Tibial nerve (tissue), 4 donors: ENCODE measurements at places on chromosomes 12 and 14. TPM values are rescaled to one million over a fixed set of nuclear protein-coding genes. Genes with fewer than 3 reads are reported as not detected.

DNA sequence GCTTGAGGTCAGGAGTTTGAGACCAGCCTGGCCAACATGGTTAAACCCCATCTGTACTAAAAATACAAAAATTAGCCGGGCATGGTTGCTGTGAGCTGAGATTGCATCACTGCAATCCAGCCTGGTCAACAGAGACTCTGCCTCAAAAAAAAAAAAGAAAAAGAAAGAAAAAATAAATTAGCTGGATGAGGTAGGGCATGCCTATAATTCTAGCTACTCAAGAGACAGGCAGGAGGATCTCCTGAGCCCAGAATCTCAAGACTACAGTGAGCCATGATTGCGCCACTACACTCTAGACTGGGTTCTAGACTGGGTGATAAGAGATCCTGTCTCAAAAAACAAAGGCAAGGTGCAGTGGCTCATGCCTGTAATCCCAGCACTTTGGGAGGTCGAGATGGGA is 16.9 kb downstream of the PPP4R3A start:
- H3K4me1 ChIP-seq, result no peaks in the 10 kb centered on the region
- no peak overlapping the region for H3K4me3 ChIP-seq
- H3K27me3 ChIP-seq, result no peaks in the 10 kb centered on the region
- no peaks in the 10 kb centered on the region for H3K36me3 ChIP-seq
- DNase-seq, result no peak

DNA sequence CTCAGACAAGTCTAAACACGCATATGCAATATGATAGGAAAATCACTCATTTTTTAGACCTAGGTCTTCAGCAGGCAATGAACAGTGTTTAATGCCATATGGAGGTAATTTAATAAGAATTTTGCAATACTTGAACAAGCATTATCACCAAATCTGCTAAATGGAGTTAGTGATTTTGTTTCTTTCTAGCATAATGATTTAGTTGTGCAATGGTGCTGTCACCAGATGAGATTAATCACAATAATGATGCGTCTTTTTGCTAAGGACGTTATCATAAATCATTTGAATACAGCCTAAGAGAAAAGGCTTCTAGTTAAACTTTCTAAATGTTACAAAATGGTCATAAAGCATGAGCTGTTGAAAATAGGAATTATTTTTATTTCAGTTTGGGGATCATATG is 170.0 kb upstream of the SLC16A7 start:
- no peak overlapping the region for H3K4me3 ChIP-seq
- H3K27me3 ChIP-seq, result no peaks in the 10 kb centered on the region
- H3K27ac ChIP-seq, result no peak overlapping the region
- no peaks in the 10 kb centered on the region for H3K4me1 ChIP-seq

The INF2 gene
- 217 TPM for total RNA-seq

DNA sequence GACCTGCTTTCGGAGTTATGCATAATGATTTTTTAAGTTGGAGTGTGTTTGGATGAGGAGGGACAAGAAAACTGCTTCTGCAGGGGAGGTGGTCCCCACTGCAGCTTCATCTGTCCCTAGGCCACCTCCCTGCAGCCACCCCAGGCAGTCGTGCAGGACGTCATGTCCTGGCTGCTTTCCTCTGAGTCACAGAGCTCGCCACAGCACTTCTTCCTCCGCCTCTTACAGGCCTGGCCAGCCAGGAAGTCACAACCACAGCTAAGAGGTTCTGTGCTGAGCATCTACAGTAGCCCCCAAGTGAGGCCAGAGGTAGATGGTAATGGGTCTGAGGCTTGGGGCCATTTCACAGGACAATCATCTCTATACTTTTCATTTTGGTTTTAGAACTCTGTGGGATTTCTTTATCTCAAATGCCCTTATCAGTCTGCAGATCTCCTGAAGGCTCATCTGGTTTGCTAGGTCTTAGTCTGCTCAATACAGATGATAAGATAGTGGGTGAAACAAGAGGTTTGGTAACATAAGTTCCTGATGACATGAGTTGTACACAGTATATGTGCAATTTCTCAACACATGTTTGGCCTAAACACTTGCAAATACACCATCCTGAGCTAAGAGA is 106.4 kb downstream of the ARF6 start:
- peak overlapping the region; percentile 86 for H3K27ac ChIP-seq
- no peak overlapping the region for H3K4me3 ChIP-seq
- H3K27me3 ChIP-seq, result no peaks in the 10 kb centered on the region
- peaks cover 49% of the 10 kb centered on the region for H3K4me1 ChIP-seq
- H3K36me3 ChIP-seq, result no peaks in the 10 kb centered on the region
